ENCODE measurements at places on chromosomes 5 and 9.

- DNase-seq = no peak
Observed at GRCh38 chr5:172770374-172770674, 671 bp downstream of the DUSP1 start.

GRCh38 chr5:40682154-40683017, 2.7 kb downstream of the PTGER4 start:
- DNase-seq = no peak

DNA sequence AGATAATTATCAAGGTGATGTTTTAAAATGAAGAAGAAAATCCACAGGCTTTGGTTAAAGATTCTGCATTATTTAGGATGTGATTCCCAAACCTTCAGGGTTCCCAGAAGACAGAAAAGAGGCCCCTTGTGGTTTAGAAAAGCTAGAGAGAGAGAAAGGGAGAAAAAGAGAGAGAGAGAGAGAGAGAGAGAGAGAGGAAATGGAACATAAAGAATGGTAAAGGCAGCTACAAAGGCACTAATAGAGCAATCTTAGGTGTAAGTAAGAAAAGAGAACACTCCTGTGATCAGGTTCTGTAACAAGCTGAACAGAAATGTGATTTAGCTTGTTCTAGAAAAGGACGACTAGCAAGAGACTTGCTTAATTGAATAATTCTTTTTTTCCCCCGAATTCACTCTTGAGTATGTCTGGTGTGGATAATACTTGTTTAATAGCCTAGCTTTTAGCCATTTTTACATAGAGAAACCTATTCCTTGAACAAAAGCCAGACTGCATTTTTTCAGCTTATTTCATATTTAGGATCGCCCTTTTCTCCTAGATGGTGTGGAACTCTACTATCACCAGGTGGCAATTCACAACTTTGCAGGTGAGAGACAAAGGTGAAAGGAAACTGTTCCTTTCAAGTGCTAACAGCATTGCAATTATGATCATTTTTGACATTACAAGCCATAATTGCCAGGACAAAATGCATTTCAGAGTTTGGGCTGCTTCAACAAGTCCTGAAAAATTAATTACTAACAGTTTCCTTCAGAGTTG, 57.6 kb upstream of the SH3GL2 start:
- peak; percentile 41 for DNase-seq

DNA sequence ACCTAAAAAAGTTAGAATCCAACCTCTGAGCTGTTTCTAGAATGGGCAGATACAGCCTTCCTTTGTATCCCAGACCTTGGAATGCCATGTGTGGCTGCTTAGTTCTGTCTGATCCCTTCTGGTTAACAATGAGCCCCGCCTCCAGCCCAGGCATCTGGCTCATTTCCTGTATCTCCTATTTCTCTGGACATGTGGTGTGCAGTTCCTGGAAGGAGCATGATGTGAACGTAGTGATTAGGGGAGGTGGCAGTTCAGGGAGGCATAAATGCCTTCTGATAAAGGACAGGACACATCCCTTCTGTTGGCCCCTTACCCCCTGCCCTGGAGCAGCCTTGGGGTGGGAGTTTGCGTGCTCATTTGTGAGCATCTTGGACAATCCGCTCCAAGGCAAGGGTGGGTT, 243.0 kb downstream of the ZSWIM6 start:
- no peak for DNase-seq

- DNase-seq = no peak
Observed at GRCh38 chr9:128145536-128145935, 3.7 kb upstream of the LCN2 start.

DNA sequence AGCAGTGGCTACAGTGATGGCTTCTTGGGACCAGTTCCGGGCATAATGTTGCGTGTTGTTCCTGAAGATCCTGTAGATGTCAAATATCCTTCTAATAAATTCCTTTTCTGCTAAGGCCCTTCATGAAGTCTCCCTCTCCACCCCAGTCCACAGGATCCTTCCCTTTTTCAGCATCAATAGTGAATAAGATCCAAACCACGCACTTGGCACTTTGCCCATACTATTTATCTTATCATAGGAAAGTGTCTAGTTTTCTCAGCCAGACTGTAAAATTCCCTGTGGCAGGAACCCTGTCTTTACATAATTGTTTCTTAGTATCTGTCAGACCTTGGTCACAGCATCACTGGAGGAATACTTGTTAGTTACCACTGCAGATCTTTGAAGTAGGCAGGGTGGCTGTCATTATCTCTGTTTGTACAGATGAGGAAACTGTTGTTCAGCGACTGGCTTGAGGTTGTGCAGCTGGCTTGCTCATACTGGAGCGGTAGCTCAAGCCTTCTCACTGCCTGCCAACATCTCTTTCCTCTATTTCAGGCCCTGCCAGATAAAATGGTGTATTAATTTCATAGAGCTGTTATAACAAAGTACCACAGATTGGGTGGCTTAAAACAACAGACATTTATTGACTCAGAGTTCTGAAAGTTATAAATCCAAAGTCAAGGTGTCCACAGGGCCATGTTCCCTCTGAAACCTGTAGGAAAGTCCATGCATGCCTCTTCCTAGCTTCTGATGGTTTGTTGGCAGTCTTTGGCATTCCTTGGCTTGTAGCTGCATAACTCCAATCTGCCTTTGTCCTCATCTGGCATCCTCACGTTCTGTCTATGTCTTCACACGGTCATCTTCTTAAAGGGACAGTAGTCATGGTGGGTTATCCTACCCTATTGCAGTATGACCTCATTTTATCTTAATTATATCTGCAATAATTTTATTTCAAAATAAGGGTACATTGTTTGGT, 33.5 kb upstream of the APC start:
- no peak for DNase-seq

- DNase-seq = no peak
Observed at GRCh38 chr5:165139721-165140120, 1634.3 kb downstream of the MAT2B start.

DNA sequence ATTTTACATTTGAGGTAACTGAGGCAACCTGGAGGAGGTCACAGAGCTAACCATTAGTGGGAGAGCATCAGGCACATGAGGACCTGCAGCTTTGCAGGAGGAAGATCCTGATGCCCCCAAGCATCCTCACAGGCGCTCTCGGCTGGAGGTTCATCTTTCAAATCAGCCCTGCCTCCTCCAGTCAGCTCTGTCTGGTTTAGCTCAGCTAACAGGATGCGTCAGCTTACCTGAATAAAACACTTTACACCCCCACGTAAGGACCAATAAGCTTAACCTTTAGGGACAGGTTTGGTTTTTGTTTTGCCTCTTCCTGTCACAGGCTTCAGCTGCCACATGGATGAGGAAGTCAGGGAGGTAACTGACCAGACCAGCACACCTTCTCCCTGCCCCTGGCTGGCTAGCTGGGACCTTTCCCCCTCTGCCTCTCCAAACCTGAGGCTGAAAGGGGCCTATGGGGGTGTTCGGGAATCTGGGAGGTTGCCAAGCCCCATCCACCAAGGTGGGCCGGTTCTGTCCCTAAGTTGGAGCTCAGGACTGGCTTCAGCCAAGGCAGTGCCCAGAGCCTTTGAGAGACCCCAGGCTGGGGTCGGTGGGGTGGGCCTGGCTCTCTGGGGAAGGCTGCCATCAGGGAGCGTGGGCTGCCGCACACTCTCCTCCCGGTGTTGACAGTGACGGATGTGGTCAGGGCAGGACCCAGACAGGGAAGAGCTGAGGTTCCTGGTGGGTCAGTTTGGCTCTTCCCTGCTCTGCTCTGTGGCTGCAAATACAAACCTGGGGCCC, 20.0 kb upstream of the FCN1 start:
- DNase-seq = no peak

DNA sequence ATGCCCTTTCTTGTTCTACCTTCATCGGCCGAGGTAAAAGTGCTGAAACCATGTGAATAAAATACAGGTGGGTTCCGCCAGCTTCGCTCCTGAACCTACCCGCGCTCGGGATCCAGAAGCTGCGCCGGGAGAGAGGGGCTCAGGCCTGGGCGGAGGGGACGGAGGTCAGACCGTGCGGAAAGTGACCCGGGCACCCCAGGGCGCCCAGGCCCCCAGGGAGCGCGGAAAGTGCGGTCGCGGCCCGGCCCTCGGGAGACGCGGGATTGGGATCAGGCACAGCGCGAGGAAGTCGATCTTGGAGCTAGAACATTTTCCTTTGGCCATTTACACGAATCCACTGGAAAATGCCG, 329 bp downstream of the SYK start:
- no peak for DNase-seq

DNA sequence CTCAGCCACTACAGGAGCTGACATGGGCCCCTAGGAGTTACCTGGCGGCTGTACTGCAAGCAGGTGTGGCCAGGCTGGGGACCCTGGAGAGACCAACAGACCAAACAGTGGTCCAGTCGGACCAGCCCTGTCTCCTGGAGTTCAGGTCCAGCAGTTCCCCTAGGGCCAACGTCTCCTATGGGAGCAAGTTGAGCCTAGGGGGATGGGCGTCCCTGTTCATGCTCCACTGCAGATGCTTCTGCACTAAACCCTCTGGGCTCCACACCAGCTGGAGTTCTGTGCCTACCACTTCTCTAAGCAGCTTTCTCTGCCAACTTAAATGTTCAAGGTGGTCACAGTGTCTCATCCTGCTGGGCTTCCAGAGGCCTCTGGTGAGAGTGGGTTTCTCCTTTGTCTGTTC, 20.6 kb upstream of the OMD start:
- no peak for DNase-seq

GRCh38 chr5:158070859-158071258, 211.9 kb upstream of the CLINT1 start:
- no peak for DNase-seq

DNA sequence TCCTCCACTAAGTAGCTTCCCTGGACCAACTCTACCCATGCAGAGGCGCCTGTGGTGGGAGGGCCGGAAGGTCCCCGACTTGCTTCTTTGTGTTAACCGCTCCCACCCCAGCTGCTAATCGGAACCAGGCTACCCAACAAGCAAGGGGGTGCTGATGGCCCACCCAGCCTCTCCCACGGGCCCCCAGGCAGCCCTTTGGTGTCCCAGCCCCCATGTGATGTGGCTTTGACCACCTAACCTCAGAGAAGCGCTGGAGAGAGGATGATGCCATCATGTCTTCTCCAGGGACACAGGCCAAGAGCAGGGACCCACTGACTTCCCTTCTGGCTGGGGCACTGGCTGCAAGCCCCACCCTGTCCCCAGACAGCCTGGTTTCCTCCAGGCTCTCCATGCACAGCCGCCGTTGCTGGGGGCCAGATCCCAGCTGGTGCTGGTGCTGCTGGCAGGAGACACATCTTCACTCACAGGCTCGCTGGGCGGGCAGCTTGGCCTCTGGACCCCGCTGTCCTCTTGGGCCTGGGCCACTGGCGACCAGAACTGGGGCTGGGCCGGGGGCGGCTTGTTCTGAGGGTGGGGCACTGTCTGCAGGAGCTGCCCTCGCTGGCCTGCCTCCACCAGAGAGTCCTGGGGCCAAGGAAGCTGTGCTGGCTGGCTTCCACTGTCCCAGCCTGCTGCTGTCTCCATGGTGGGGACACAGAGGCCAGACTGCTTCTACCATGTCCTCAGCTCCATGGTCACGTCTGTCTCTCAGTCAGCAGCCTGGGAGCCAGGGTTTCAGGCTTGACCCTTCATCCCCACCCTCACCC, 27.8 kb downstream of the LAMC3 start:
- DNase-seq = no peak

GRCh38 chr9:91040371-91041215, 239.0 kb downstream of the SYK start:
- DNase-seq = no peak

GRCh38 chr5:132428147-132428482, 58.6 kb downstream of the SLC22A5 start:
- no peak for DNase-seq

DNA sequence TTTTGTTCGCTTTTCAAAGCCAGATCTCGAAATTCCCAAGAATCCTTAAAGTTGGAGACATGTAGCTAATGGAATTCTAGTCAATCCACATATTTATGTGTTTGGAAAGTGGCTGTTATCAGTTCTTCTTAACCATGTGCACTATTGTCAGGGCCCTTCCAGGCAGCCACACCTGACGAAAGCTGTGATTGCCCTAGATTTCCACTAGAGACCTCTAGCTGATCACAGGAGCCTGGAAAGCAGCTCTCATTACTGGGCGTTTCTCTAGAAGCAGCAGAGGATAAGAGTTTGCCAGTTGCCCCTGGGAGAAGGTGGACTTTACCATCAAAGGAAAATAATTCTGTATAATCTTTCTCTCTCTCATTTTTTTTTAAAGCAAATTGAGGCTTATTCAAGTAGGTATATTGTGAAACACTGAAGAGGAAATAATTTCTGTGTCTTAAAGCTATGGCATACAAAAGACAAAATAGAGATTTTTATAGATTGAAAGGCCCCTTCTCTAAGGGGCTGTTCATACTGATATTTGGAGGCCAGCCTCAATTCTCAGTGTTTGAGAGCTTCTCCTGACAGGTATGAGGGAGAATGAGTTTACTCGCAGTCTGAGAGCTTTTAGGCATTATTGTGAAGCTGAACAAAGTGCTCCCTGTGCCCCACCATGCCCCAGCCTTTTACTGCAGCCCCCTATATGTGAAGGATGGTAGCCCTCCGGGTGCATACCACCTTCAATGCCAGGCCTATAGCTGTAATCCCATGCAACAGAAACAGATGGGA, 405.4 kb upstream of the ACTBL2 start:
- DNase-seq = peak; percentile 32

GRCh38 chr5:14675865-14676300, 11.4 kb downstream of the OTULIN start:
- no peak for DNase-seq

DNA sequence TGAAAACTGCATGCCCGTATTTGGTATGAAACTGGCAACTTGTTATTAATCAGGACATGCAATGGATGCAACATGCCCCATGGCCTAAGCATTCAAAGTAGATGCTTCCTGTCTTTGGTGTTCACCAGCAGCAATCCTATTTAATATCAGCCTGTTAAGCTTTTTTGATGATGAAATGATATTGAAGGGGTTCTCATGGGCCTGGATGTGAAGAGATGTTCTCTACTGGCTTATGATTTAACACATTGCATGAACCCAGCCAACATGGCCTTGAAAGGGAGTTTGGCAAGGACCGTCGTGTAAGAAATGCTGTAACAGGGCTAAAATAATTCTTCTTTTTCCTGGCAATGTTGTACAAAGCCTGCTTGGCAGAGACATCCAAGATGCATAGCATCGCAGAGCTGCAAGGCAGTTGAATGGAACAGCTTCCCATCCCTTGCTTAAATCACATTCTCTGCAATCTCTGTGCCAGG, 111.2 kb downstream of the SMARCA2 start:
- no peak for DNase-seq

DNA sequence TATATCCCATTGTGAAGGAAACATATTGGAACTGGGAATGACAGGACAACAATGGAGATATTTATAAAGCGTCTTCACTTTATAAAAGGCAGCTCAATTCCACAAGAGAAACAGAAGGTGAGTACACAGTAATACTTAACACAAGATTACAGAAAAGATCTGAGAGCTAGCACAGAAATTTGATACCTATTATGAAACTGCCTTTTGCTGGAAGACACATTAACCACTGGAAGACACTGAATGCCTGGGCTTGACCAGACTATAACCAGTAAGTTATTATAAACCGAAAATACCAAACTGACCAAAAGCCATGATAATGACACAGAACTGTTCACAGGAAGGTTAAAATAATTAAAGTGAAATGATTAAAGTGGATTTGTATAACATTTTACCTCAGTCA, 195.4 kb downstream of the NR2F1-AS1 start:
- no peak for DNase-seq

Measured in NCI-H2081 treated with DMSO at 0.1 percent for 48 hours (cell line).